Stimulated activated CD8-positive, alpha-beta memory T cell treated with anti-CD3 and anti-CD28 coated beads, Interleukin-4, amount 100 ng/mL, for 4 hours (primary cell): ENCODE measurements at places on chromosomes 2 and 18.

GRCh38 chr18:74609535-74609934 lies 11.9 kb downstream of the ZNF407 start:
- no peak for DNase-seq

GRCh38 chr2:113863144-113863543 lies 26.7 kb upstream of the ACTR3 start:
- DNase-seq, result no peak

- no peak for DNase-seq
These were observed 144.7 kb upstream of the NCK2 start for GRCh38 chr2:105600037-105600442.

DNA sequence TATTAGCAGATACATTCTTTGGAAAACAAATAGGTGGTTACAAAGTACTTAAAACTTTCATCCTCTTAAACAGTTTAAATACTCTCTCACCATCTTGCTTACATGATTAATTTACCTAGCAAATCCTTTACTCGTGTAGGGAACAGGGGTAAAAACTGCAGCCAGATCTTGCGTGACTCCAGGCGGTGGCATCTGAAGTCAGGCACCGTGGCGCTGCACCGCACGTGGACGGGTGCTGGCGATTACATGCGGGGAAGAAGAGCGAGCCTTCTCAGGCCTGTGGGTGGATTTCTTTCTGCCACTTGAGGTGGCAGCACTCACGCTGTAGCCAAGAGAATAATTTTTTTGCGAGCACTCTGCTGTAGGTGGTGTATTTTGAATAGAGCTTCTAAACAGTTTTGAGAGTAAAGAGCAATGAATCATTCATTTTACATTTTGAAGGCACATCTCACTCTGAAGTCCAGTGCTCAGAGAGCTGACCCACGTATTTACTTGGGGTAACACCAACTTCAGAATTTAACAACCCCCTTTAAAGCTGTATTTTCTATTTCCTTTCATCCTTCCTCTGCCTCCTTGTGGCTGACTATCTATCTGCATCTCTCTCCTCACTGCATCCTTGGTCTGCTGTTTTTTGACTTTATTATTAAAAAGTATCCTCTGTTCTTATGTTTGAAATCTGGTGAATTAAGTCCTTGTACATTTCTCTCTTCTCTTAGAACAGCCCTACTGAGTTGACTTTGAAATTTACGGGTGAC lies 68.9 kb downstream of the EPAS1 start:
- no peak for DNase-seq
